Fibroblast of skin of left biceps (primary cell): ENCODE measurements at places on chromosomes 2 and 18.

DNA sequence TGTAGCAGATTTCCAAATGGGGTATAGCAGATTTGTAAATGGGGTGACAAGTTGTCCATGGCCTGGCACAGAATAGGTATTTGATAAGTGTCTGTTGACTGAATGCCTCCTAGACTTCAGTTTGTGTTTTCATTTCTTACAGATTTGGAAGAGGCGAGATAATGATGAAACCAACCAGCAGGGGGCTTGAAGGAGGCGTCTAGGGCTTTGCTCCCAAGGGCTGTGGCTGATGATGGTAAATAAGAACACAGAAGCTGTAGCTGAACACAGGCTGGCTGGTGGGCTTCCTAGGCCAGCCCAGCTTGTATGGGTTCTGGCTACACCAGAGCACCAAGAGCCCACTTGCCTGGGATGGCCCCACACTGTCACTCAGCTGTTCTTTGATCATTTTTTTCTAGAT, 19.4 kb downstream of the SFTPB start:
- DNase-seq, result no peak

- peak; percentile 75 for DNase-seq
Measured at GRCh38 chr2:74507926-74508520, 528 bp upstream of the PCGF1 start.

DNA sequence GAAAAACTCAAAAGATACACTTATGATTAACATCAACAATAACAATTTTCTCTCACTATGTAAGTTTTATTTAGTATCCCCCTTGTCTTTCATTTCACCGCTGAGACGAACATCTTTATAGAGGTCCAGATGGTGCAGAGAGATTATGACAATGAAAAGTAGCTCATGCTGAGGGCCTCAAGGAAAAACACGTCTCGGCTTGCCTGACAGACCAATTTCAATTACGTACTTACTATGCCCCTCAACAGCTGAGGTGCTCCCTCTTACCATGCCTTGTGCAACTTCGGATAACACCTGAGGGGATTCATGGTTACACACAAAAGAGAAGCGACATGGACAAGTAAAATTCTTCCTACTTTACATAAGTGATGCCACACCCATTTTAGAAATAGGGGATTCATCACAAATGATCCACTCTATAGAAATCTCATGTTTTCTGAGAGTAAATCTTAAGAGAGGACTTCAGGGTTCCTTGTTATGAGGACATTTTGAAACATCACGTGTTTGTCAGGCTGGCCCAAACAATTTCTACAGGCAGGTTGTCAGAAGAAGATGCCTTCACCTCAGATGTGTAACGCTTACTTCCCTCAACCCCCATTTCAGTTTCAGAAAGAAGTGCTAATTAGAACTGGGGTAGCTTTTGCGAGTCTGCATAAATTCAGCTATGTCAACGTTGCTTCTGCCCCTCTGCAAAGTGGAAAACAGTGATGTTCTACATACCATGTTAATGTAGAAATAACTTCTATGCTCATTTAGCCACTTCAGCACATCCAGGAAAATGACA, 191.4 kb downstream of the NRXN1 start:
- DNase-seq, result no peak

DNA sequence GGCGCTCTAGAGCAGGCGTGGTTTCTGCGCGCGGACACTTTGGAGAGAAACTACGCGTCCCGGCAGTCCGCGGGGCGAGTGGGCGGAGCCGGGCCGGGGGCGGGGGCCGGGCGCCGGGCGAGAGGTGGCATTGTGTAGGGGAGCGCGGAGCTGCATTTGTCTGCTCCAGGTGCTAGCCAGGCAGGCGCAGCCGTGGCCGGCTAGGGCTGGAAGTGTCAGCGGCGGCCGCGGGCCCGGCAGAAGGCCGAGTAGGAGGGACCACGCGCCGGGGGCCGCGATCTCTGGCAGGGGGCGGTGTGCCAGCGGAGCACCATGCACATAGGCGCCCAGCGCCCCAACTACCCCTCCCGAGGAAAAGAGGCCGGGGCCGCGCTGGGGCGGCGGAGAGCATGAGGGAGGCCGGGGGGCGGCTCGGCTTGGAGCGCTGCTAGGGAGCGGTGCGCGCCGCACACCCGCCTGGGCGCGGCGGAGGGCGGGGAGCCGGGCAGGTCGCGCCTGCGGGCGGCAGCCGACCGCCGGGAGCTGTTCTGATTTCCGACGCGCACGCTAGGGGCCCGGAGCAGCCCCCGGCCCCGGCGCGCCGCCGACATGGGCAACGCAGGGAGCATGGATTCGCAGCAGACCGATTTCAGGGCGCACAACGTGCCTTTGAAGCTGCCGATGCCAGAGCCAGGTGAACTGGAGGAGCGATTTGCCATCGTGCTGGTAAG, at the start of gene FMNL2:
TSS of gene FMNL2 (plus strand) at position 159 of the 710 bp plus-strand sequence.
- peak; percentile 41 for DNase-seq

- no peak for DNase-seq
Measured at GRCh38 chr2:132403146-132403545, 13.5 kb upstream of the GPR39 start.

DNA sequence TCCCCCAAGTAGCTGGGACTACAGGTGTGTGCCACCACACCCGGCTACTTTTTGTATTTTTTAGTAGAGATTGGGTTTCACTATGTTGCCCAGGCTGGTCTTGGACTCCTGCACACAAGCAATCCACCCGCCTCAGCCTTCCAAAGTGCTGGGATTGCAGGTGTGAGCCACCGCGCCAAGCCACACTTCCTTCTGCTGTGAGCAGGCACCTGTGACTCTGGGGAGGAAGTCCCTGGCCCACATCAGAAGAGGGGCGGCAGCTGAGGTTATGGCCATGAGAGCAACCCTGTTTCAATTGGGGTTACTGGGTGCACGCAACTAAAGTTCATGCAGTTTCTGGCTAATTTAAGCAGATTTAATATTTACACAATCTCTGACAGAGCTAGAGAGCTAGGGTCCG, 91.0 kb downstream of the PLB1 start:
- DNase-seq, result no peak

DNA sequence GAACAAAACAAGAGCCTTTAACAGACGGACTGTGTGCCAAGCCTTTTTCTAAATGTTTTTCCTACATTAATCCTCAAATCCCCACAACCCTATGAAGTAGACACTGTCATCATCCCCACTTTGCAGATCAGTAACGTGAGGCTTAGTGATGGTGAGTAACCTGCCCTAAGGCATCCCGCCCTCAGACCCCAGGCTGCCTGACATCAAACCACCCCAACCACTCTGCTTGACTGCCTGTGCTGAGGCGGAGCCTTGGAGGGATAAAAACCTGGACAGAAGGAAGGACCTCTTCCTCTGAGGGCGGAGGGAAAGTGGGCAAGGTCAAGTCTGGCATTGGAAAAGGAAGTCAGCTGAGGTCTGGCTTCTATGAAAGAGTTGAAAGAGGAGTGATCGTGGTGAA, 104.6 kb downstream of the SP3 start:
- no peak for DNase-seq

DNA sequence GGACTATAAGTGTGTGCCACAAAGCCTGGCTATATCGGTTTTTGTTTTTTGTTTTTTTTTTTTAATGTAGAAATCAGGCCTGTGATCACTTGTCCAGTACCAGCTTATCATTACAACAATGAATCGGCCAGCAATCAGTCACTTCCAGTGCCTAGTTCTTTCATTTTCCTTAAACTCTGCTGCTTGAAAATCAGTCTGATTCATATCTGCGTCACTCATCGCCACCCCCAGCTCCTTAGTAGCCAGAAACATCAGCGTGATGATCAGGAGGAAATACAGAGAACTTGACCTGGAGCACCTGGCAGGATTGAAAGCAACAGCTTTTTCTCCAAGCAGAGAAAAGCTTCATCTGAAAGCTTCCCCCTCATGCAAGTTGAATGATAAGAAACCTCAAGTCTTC, 75.4 kb downstream of the SPTBN1 start:
- DNase-seq, result no peak

DNA sequence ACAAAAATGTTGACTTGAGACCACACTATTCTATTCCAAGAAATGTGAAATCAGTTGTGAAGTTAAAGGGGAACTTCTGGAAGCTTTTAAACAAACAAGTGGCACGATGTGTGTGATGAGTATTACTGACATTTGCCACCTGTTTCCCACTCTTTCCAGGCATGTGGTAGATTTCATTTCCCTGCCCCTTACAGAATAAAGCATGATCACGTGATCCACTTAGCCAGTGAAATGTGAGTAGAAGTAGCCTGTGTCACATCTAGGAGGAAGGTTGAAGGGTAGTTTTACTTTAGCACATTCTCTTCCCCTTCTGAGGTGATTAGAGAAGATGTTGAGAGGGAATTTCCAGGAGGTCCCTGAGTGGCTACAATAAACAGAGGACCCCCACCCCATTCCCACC, 3.8 kb downstream of the COL4A4 start:
- no peak for DNase-seq

- DNase-seq, result no peak
Measured at GRCh38 chr18:9348079-9348671, 13.6 kb downstream of the TWSG1 start.
